ENCODE measurements at places on chromosomes 6 and 20.

DNA sequence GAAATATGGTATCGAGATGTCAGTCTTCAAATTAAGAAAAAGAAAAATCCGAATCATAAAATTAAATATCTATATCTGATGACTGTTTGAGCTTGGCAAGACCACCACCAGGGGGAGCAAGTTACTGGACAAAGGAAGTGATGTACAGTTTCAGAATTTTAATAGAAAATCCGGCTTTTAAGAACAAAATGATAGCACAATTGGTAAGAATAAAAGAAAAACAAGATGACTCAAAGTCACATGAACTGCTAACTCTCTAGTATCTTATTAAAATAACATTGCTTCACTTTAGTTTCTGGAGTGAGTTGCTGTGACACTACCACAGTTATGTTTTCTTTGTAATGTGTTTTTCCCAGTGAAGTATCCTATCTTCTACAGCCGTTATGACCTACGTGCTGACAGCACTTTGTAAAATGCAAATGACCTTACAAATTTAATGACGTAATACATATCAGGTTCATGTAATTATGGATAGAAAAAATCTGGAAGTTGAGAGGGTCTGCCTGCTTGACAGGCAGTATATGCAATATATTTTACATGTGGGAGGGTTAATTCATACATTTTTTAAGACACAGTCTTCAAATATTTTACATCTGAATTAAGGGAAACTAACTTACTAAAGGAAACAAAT lies 405.3 kb upstream of the HS3ST5 start:
- peak; percentile 54 for DNase-seq

DNA sequence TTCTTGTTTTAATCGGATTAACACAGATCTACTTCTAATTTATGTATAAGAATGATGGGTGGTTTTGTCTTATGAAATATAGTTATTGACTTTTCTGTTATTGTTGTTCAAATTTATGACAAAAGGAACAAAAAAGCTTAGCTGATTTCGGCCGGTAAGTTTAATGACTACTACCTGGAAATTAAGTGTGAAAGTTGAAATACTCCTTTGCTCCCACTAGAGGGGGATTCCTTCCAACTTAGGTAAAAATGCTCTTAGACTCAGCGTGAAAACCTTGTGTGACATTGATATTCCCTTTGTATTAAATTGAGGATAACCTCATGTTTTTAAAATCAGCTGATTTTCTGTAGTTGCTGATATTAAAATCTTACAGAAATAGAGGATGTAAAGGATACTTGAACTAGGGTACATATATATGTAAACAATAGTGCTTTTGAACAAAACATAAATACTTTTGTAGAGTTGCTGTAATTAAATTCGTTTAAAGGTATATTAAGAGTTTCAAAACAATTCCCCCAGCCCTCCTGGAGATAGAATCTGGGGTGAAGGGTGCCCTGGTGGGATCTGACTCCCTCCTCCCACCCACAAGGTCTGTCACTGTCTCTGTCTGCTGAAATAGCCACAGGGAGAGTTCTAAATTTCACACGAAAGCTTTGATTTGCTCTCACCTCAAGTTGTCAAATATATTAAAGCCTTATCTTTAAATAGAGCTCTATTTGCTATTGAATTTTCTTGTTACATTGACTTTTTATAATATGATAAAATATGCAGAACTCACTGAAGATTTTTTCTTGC lies 257.5 kb downstream of the ARID1B start:
- peak; percentile 40 for DNase-seq

DNA sequence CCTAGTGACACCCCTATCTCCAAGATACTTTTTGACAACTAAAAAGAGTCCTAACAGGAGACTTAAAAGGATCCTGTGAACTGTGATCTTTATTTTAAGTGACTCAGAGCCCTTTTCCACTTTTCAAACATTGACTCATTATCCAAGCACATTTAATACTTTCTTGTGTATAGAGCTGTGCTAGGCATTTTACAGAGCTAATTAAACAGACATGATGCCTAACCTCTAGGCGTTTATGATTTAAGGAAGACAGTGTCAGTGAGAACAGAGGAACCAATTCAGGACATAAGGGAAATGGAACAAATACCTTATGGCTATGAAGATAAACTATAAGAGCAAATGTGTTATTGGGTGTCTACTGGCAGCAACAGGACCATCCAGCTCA lies 282.6 kb downstream of the TPBG start:
- DNase-seq, result no peak

DNA sequence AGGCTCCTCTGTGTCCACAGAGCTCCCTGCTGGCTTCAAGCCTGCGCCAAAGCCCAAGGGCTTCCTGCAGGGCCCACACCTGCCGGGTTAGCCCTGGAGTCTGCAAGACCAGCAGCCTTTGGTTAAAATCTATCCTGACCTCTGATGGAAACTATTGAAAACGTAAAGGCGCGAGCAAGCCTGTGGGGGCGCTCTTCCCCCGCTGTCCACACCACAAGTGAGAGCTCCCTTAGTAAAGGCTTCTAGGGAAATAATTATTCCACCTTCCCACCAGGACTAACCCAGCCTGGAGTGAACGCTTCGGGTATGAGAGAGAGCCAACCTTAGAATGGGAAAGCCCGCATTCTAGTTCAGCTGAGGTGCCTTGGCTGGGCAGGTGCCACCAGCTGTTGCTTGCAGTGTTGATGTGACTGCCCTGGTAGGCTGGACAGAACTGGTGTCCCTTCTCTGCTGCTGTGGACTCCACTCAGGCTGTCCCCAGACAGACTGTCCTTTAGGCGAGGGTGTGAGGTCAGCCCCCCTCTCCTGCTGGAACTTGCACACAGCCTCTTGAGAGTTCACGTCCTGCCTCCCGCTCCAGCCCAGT lies 68.7 kb downstream of the SYTL3 start:
- no peak for DNase-seq

- peak; percentile 35 for DNase-seq
These were observed 1.1 kb upstream of the SAMD5 start for GRCh38 chr6:147507162-147508041.

- no peak for DNase-seq
These were observed 54.5 kb downstream of the GINS1 start for GRCh38 chr20:25461786-25462545.

DNA sequence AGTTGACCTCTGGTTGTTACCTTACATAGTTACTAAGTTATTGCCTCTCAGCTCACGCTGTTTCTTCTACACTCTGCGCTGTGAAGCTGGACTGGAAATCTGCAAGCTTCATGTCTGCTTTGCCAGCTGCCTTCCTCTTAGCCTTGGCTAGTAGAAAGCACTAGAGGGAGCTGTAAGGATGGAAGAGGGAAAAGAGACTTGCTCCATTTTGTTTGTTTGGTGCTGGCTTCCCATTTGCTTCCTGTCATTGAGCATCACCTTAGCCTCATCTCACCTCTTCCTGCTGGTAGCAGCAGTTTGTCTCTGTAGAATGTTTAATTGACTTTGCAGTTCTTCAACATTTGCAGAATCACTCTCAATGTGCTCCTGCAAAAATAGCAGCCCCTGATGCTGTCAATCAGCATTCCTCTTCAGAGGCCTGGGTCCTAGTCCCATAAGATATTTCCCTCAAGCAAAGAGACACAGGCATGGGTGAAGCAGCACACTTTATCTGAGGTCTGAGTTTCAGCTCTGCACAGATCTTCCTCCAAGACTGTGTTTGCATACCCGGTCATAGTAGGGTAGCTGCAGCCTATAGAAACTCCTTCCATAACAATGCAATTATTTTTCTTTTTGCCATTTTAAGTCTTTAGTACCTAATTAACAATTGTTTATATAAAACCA lies 302.2 kb upstream of the EPHA7 start:
- peak; percentile 69 for DNase-seq

GRCh38 chr6:12450467-12450866 lies 160.3 kb downstream of the EDN1 start:
- DNase-seq, result no peak

GRCh38 chr6:89527634-89528033 lies 94.7 kb downstream of the ANKRD6 start:
- DNase-seq, result no peak

GRCh38 chr20:50385733-50386640 lies 124.2 kb upstream of the PTPN1 start:
- DNase-seq, result no peak

GRCh38 chr20:16293590-16293989 lies 279.7 kb downstream of the KIF16B start:
- DNase-seq, result no peak

DNA sequence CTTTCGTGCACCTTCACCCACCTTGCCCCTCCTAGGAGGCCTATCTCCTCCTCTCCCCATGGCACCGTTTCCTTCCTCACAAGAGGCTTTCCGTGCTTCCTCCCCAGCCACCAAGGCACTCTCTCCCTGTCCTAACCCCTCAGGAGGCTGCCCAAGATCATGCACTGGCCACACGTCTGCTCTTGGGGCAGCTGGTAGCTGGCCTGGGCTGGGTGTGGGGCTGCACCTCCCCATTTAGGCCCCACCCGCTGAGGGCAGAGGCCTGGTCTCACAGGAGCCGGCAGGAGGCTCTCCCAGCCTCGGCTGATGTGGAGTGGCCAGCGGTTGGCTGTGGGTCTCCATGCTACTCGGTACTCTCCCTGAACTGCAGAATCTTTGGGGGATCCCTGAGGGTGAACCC lies 13.6 kb downstream of the NOL4L start:
- no peak for DNase-seq

GRCh38 chr20:37822141-37822601 lies 80.8 kb upstream of the VSTM2L start:
- DNase-seq, result no peak

All from NCI-H774 (cell line).